HEK293T (cell line): ENCODE measurements at places on chromosomes 2 and 18.

DNA sequence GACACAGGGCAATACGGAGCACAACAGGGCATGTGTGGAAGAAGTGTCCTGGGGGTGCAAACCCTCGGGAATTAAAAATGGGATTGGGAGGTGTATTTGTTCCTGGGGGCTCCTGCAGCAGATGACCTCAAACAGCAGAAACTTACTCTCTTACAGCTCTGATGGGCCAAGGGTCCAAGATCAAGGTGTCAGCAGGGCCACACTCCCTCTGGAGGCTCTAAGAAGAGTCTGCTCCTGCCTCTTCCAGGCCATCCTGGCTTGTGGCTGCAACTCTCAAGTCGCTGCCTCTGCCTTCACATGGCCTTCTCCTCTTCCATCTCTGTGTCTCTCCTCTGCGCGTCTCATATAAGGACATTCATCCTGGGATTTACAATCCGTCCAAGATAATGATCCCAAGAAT is 12.4 kb upstream of the SPATA3 start:
- DNase-seq = no peak

DNA sequence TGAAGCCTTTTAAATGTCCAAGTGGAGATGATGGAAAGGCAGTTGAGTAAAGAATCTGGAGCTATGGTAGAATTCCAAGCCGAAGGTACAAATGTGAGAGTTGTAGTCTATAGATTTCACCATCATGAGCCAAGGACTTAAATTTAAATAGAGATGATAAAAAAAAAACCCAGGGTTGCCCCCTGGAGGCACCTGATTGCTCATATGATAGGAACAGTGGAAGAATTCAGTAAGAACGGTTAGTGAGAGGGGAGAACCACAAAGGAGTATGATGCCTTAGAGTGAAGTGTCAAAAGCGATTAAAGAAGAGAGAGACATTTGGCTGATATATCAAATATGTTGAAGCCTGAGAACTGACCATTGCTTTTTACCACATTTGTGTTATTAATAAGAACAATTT is 11.9 kb downstream of the NYAP2 start:
- no peak for DNase-seq

GRCh38 chr2:43171789-43172188 is 54.6 kb downstream of the ZFP36L2 start:
- no peak for DNase-seq

- peak; percentile 38 for DNase-seq
Measured at GRCh38 chr18:30106356-30106755, 936.2 kb downstream of the DSC3 start.

- DNase-seq = no peak
Measured at GRCh38 chr18:46002934-46003333, 35.8 kb upstream of the EPG5 start.

GRCh38 chr2:134365356-134365755 is 111.5 kb downstream of the MGAT5 start:
- DNase-seq = peak; percentile 15

- no peak for DNase-seq
Measured at GRCh38 chr18:53033128-53033527, 693.1 kb downstream of the DCC start.

- DNase-seq = peak; percentile 69
Measured at GRCh38 chr2:204544961-204545860, at the start of gene PARD3B. Gene PARD3B, plus strand, starts transcription at chr2:204545475. Its CDS starts 525 bp downstream, at chr2:204546000.
